Adrenal gland (tissue), 19 donors: ENCODE measurements at places on chromosomes 4 and X.

DNA sequence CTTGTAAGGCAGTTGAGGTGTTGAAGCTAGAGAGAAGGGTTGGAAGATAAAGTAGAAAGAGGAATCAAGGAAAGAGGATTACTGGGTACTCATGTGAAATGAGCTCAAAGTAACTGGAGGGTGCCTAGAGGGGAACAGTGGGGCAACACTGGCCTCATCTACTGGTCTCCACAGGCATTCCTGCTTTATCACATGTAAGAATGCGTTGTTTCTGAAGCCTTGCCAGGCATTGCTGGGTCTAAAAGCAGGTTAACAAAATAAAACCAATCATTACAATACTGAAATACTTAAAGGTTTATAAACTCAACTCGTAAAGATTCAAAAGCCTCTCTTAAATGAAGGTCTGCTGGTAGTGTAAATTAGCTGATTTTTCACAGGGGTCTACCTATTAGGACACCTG, 96.0 kb downstream of the FANCB start:
- H3K36me3 ChIP-seq: no peaks in the 10 kb centered on the region
- no peak overlapping the region for H3K4me3 ChIP-seq
- no peak overlapping the region for H3K27ac ChIP-seq
- no peaks in the 10 kb centered on the region for H3K4me1 ChIP-seq
- H3K27me3 ChIP-seq: peaks cover 6% of the 10 kb centered on the region
- DNase-seq: no peak

DNA sequence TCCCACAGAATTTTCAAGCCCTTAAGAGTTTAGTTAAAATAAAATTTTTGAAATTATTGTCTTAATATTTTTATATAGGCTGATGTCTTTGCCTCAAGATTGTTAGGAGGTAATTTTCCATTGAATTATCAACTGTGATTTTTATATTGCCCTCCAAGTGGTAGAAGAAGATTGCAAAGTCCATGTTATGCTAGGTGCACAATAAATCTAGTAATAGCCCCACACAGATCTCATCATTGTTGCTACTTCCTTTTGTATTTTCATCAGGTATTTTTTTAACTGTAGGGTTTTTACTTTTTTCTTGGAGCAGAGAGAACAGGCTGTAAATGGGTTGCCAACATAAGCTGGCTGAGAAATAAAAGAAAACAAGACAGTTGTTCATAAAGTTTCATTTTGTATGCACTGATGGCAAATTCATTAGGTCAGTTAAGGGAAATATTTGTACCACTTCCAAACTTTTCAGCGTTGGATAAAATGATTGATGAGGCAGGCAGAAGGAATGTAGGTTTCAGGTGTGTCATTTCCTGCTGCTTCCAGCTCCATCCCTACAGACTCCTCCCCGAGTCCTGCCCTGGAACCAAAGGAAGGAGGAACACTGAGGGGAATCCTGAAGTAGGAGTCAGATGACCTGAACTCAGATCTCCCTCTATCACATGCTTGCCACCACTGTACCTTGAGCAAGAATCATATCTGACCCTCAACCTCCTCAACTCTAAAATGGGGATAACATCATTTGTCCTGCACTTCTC, 105.5 kb downstream of the PRRG1 start:
- no peak overlapping the region for H3K27ac ChIP-seq
- peaks cover 5% of the 10 kb centered on the region for H3K27me3 ChIP-seq
- H3K36me3 ChIP-seq: no peaks in the 10 kb centered on the region
- H3K4me1 ChIP-seq: no peaks in the 10 kb centered on the region
- H3K4me3 ChIP-seq: no peak overlapping the region

- no peak for DNase-seq
- no peak overlapping the region for H3K4me3 ChIP-seq
- no peak overlapping the region for H3K27ac ChIP-seq
Observed at GRCh38 chrX:14598330-14598729, 69.0 kb downstream of the GLRA2 start.

- H3K36me3 ChIP-seq: no peaks in the 10 kb centered on the region
- no peak overlapping the region for H3K27ac ChIP-seq
- DNase-seq: no peak
- H3K27me3 ChIP-seq: peaks cover 5% of the 10 kb centered on the region
- no peaks in the 10 kb centered on the region for H3K4me1 ChIP-seq
- H3K4me3 ChIP-seq: no peak overlapping the region
Observed at GRCh38 chr4:94889946-94890345, 132.2 kb downstream of the BMPR1B start.

DNA sequence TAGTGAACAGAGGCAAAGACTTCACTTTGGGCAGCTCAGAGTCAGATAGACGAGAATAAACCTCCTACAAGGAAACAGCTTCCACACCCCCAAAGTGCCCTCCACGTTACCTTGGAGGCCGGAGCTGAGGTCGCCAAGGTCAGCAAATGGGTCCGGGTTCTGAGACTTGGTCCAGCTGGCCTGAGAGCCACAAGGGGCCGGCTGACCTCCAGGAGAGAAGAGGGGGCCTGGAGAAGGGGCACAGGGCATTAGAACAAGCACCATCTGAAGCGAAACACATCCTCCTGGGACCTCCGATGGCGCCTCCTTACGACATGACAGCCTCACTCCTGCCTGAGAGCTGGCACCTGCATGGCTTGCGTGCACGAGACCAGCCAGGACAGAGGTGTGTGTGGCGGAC, 33.6 kb upstream of the CPLX1 start:
- no peak for DNase-seq
- no peak overlapping the region for H3K27ac ChIP-seq
- H3K4me3 ChIP-seq: no peak overlapping the region
- H3K4me1 ChIP-seq: no peaks in the 10 kb centered on the region

GRCh38 chr4:41009411-41009810, 204.9 kb downstream of the APBB2 start:
- no peak overlapping the region for H3K27ac ChIP-seq
- DNase-seq: no peak
- no peak overlapping the region for H3K4me3 ChIP-seq
- no peaks in the 10 kb centered on the region for H3K36me3 ChIP-seq
- H3K27me3 ChIP-seq: no peaks in the 10 kb centered on the region

- peak overlapping the region; percentile 92 for H3K27ac ChIP-seq
- H3K36me3 ChIP-seq: no peaks in the 10 kb centered on the region
- H3K4me3 ChIP-seq: peak overlapping the region; percentile 45
- H3K27me3 ChIP-seq: no peaks in the 10 kb centered on the region
- DNase-seq: peak; percentile 5
- H3K4me1 ChIP-seq: peaks cover 4% of the 10 kb centered on the region
Observed at GRCh38 chrX:103586314-103586646, 965 bp downstream of the TCEAL4 start.
